Glomerular endothelial cell (primary cell): ENCODE measurements at places on chromosomes 3 and 15. TPM values are rescaled to one million over a fixed set of nuclear protein-coding genes. Genes with fewer than 3 reads are reported as not detected.

Gene CDC25A
- total RNA-seq: 2.7 and 9.7 TPM in 2 replicates

Gene KLHL24
- total RNA-seq: 53.6 and 78.8 TPM in 2 replicates

- DNase-seq: no peak
These were observed 35.6 kb downstream of the SNAPC5 start for GRCh38 chr15:66461917-66462316.

DNA sequence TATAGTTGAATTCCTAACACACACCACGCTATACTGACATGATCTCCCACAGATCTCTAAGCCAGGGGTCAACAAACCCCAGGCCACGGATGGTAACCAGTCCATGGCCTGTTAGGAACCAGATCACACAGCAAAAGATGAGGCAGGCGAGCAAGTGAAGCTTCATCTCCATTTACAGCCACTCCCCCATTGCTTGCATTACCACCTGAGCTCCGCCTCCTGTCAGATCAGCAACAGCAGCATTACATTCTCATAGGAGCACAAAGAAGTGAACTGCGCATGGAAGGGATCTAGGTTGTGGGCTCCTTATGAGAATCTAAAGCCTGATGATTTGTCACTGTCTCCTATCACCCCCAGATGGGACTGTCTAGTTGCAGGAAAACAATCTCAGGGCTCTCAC lies 2.7 kb downstream of the PDCD7 start:
- no peak for DNase-seq

DNA sequence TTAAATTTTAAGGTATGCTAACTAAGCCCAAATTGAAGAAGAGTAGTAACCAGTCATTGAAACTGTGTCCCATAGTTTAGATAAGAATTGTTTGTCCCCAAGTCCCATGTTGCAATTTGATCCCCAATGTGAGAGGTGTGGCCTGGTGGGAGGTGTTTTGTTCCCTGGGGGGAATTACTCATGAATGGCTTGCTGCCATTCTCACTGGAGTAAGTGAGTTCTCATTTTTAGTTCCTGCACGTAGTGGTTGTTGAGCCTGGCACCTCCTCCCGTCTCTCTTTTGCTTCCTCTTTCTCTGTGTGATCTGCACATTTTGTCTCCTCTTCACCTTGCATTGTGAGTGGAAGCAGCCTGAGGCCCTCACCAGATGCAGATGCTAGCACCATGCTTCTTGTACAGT lies 1271.0 kb downstream of the NSUN3 start:
- no peak for DNase-seq

GRCh38 chr3:144312702-144313101 lies 341.1 kb downstream of the DIPK2A start:
- no peak for DNase-seq

DNA sequence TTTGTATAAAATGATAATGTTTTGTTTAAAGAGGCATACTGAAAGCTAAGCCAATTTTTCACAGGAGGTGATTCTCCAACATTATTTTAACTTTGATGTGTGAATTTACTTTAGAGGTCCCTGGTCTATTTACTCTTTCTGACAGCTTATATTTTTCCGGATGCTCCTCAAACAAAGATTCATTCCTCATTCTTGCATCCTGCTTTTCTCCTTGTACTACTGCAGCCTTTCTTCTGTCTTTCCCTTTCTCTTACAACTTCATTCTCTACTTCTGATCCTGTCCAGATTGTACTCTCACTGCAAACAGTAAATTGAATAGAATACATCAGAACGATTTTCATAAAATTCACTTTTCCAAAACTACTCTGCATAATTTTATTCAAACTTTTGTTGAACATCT lies 5.1 kb downstream of the NPTN start:
- DNase-seq: no peak

DNA sequence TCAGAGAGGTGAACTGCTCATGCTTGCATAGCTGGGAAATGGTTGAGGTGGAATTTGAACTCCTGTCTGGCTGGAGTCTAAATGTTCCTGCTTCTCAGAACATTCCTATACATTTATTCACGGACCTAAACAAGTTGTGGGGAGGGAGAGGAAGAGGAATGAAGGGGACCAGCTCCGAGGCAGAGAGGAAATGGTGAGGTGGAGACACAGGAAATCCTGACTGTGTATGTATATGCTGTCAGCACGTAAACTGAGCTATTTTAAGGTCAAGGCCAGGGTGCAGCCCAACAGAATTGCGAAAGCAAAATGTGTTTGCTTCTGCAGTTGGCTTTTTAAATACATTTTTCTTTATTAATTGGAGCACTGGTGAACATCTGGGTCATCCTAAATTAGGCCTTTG lies 74.1 kb upstream of the POMGNT2 start:
- DNase-seq: peak; percentile 89

DNA sequence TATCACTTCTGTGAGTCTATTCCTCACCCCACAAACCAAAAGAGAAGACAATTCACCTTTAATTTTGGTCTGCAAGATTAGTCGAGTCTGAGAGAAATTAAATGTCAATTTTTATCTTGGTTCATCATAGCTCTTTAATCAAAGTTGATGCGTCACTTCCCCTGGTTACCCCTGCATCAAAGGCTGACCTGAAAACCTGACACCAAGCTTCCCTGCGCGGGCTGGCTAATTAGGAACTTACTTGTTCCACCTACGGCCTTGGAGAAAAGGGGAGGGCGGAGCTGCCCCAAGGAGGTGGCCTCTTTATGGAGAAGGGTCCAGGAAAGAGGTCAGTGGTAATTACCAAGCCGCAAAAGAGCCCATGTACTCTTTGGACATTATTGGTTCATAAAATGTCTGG lies 218.4 kb downstream of the ARRDC4 start:
- no peak for DNase-seq
